ENCODE measurements at places on chromosomes 5 and 9. TPM values are rescaled to one million over a fixed set of nuclear protein-coding genes. Genes with fewer than 3 reads are reported as not detected.

DNA sequence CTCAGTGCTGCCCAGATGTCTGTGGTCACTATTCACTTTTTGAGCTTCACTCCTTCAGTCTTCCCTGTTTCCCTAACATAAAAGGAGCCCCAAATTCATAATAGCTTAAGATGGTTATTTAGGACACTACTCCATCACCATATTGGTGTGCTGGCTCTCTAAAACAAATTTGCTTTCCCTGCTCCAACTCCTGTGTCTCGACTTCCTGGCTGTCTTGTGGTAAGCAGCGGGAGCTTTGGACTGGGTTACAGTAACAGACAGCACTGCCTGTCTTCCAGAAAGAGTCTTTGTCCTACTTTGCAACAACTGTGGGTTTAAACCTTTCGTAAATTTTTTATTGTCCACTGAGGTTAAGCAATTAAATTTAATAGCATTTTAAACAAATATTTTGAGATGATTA is 389.4 kb downstream of the CDH9 start:
- DNase-seq = no peak

GRCh38 chr9:89606624-89607311 is 2.0 kb downstream of the GADD45G start:
- peak; percentile 85 for DNase-seq

DNA sequence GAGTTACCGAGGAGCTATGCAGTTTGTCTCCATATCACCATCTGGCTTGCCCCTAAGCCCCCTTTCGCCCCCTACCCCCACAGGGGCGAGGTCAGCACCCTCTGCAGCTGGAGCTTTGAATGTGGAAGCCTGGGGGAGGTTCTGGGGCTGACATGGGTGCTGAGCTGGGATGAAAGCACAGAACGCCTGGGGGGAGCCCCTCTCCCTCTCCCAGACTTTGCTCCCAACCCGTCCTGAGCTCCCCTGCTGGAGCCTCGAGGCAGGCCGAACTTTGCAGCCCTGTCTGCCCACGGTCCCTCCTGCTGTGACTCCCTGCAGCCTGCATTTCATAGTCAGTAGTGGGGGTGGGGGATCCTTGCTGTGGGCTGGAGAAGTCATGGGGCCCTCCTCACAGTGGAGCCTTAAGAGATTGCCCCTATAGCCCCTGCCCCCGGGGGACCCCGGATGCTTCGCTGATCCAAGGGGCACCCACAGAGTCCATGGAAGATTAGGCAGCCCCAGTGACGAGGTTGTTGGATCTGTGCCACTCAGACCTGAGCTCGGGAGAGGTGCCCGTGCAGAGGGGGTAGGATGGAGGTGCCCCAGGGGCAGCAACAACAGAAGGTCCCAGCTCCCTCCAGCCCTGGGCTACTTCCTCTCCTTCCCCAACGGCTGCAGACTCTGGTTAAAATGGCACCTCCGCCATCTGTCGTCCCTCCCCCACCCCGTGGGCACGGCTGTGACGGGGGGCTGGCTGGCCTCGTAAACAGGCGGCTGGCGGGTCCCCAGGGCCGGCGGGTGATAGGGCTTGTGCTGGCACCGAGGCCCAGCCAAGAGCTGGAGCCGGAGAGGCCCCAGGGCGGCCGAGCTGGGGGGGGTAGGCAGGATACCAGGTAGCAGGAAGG is 162.0 kb downstream of the C9orf50 start:
- DNase-seq = peak; percentile 58

DNA sequence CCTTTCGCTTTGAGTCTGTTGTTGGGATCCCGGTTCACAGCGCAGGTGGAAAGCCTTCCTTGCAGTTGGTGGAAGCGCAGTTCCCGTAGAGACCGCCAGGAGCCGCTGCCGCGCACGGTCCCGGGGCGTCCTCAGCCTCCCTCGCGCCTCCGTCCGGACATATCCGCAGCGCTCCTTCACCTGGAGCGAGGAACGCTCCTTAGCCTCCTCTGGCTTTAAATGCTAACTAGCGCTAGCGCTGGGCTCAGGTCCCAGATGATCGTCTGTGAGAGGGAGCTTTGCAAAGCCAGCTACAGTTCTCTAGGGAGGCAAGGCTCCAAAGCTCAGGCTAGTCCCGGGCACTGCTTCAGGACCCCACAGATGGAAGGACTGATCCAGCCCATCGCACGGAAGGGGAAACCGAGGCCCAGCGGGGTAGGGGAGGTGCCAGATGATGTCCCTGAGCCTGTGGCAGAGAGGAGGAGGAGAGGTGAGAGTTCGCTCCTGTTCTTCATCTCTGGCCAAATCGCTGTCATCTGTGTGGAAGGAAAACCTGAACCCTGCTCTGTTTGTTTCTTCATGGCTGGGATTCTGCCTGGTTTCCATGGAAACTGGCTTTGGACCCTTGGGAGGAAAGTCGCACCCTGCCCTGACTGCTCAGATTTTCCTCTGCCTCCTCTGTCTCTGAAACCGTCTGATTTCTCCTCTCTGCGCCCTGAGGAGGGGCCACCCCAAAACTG is 31.4 kb downstream of the COL15A1 start:
- peak; percentile 74 for DNase-seq

GRCh38 chr9:129557192-129558036 is 63.5 kb downstream of the C9orf50 start:
- peak; percentile 89 for DNase-seq

DNA sequence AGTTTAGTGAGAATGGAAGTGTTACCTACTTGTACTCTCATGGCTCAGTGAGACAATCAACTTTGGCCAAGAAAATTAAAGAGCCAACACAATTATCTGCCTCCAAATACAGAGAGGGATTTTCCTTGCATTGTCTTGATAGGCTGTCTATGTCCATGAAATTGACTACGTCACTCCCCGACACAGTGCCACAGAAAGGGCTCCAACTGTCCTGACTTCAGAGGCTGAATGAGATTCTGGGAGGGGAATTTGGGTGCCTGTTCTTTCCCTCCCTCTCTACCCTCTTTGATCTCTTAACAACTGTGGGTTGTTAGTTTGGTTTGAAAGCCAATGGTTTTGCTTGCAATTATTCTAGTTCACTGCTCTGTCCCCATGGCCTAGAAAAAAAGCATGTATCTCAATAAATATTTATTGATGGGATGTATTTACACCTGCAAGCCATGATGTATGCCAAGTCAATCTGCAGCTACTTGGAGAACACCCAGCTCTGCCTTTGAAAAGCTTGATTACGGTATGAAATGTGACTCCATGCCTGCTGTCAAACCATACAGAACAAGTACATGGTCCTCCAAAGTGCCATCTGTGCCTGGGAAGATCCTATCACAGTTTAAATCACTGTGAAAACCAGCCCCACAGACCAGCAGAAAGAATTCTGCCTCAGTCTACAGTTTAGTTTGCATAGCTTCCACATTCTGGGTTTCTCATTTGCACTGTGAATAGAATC is 37.3 kb downstream of the CAPSL start:
- DNase-seq = no peak

Gene PCDHGA7
- total RNA-seq = 0.69 TPM

Gene IL4
- total RNA-seq = not detected

DNA sequence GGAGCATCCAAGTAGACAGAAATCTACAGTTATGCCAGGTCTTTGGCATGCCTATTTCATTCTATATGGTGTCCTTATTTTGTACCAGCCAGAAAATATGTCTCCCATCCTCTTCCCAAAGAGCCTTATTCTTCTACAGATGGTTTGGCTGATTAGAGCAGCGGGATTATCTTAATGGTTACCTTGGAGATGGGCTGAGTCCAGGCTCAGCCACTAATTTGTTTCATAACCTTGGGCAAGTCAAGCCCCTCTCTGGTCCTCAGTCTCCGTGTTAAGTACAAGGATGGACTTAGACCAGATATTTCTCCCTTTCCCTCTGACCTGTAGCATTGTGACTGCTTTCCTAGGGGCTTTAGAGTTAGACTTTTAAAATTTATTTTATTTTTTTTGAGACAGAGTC is 11.1 kb upstream of the GLE1 start:
- no peak for DNase-seq

Gene SPATA31C1
- not detected for total RNA-seq

Gene ROR2
- total RNA-seq = not detected

GRCh38 chr9:123456011-123456410 is 100.0 kb downstream of the CRB2 start:
- no peak for DNase-seq

GRCh38 chr5:43636076-43636475 is 33.1 kb downstream of the NNT start:
- DNase-seq = peak; percentile 23

- DNase-seq = no peak
Measured at GRCh38 chr5:135501965-135502364, 33.8 kb downstream of the NEUROG1 start.

DNA sequence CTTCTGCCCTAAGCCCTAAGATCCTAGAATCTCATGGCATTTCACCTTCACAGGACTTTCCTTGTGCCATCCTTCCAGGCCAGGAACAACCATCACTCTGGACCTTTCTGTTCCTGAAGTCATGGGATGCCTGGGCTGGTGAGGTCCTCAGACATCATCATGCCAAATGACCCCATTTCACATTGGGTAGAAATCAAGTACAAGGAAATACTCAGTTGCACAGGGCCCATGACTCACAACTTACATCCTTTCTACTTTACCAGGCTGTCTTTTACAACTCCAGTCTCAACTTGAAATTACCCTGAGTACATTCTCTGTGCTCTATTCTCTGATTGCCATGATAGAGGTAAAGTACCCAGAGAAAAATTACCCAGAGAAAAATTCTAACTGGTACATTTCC is 167.1 kb downstream of the PIK3R1 start:
- no peak for DNase-seq

- no peak for DNase-seq
Measured at GRCh38 chr5:141889282-141889871, 11.2 kb upstream of the PCDH1 start.

- DNase-seq = no peak
Measured at GRCh38 chr9:107650995-107651394, 161.4 kb upstream of the KLF4 start.

DNA sequence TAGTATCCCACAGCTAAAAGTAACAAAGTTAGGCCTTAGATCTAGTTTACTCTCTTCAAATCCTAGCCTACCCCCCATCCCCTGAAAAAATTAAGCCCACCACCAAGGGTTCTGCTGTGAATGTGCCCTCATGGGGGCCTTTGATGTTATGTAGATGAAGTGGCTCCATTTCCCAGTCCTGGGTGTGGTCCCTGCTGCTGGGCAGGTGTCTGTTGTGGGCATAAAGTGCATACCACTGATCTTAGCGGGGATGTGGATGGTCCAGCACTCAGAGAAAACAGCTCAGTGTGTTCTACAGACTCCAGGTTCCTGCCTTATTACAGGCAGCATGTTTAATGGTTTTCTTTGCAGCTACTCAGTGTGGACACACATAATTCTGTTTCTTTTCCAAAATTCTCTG is 1.9 kb downstream of the PCBD2 start:
- no peak for DNase-seq

Gene AQP7
- 0.12 TPM for total RNA-seq

- DNase-seq = no peak
Measured at GRCh38 chr5:50863534-50864170, 197.2 kb downstream of the PARP8 start.

DNA sequence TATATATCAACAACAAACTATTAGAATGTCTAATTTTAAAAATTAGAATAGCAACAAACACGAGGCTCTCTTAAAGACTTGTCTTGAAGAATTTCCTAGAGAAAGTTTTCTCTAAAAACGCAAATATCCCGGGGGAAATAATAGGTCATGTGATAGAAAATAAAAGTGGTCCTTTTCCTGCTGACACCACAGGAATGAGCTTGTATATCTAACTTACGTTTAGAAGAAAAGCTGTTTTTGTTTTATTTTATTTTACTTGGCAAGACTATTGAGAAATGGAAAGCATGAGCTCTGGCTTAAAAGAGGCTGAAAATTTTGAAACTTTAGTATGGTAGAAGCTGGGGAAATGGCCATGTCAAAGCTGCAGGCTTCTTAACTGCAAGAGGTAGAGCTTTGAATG is 465.0 kb downstream of the AGTPBP1 start:
- DNase-seq = no peak

GRCh38 chr9:96644137-96644536 is 11.0 kb downstream of the PRXL2C start:
- DNase-seq = no peak

Gene SPACA9
- 5.1 TPM for total RNA-seq

DNA sequence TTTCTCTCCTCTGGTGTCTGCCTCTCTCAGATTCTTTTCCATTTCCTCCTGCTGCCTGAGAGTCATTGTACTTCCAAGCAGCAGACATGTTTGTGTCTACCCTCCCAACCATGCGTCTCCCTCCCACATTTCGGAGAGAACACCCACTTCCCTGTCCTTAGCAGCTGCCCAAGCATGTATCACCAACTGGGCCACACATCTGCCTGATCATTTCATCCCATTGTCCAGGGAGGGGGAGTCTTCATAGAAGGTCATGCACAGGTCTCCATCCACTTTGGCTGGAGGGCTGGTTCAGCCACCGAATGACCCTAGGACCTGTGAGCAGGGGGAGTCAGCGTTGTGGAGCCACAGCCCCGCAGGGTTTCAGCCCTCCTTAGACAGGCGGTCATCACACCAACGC is 75.4 kb downstream of the MAP1B start:
- no peak for DNase-seq

DNA sequence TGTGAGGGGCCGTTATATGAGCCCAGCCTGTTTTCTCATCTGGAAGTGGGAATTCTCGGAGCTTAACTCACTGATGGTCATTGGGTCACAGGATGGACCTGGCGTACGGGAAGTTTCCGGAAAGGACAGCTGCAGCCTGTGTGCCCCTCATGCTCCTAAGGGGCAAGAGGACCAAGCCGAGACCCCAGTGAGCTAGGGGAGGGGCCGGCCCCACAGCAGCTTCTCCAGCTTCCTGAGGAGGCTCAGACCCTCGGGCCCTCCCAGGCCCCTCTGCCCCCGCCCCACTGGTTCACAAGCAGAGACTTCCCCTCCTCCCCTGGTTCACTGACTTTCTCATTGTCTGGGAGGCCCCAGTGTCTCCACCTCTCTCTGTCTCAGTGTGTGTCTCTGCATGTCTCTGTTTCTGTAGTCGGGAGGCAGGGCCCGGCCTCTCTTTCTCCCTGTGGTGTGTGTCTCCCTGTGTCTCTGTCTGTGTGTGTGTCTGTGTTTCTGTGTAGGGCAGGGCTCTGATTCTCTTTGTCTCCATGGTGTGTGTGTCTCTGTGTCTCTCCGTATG is 32.3 kb upstream of the FIBCD1 start:
- DNase-seq = no peak

GRCh38 chr9:121684381-121685145 is 33.1 kb downstream of the DAB2IP start:
- DNase-seq = no peak

GRCh38 chr5:135222171-135222681 is 176.8 kb downstream of the MACROH2A1 start:
- peak; percentile 70 for DNase-seq

Gene LECT2
- not detected for total RNA-seq

Gene KIF12
- 0.07 TPM for total RNA-seq

DNA sequence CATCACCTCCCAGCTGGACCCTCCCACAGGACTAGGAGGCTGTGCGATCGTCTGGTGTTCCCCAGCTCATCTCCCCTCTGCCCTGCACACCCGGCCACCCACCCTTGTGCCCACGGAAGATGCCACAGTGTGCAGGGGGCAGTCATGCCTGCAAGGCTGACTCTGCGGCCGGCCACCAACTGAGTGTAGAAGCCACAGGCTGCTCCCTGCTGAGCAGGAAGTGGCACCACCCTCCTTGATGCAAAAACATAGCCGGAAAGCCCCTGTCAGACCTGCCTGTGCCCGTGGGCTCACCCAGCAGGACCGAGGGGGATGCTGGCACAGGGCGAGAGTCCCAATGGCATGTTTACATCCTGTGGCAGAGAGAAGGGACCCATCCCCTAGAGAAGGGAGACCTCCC is 40.3 kb upstream of the SLC12A7 start:
- DNase-seq = peak; percentile 79

GRCh38 chr5:62494772-62495171 is 82.2 kb downstream of the IPO11 start:
- DNase-seq = no peak

GRCh38 chr9:130707225-130707976 is 13.8 kb downstream of the EXOSC2 start:
- peak; percentile 27 for DNase-seq
